ENCODE measurements at places on chromosomes 7 and 10.
A peak's percentile ranks its signal among the peaks of the same experiment; 100 is the strongest.

DNA sequence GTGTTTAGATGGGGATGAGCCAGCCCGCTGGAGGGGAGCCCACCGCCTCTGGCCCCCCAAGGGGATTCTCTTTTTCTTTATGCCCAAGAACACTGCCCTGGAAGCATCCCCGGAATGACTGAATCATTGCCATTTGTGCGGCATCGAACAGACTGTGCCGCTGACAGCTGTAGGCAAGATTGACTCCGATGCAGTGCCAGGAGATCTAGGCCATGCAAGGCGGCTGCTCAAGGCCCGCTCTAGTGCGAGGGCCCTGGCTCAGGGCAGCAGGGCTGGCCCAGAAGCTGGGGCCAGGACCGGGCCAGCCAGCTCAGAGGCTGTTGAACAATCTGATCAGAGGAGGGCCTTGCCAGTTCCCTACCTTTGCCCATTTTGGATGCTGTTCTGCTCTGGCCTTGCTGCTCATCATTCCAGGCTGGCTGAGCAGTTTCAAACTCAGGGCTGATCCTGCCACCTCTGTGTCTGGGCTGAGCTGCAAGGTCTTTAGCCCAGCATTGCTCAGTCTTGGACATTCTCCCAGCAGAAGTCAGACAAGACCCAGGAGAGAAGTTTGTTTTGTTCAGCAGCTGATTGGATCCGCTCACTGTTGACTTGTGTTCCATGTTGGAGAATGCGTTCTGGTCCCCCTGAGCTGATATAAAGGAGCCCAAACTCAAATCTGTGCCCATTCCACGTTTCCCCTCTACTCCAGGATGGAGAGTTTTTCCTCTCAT lies 485.3 kb upstream of the GALNT17 start:
- no peak for DNase-seq

- no peak for DNase-seq
Measured at GRCh38 chr7:74017125-74017524, 10.8 kb upstream of the ELN start.

- DNase-seq, result no peak
Measured at GRCh38 chr10:34438741-34439140, 376.4 kb downstream of the PARD3 start.

GRCh38 chr10:35934642-35934995 lies 292.5 kb upstream of the FZD8 start:
- no peak for DNase-seq

DNA sequence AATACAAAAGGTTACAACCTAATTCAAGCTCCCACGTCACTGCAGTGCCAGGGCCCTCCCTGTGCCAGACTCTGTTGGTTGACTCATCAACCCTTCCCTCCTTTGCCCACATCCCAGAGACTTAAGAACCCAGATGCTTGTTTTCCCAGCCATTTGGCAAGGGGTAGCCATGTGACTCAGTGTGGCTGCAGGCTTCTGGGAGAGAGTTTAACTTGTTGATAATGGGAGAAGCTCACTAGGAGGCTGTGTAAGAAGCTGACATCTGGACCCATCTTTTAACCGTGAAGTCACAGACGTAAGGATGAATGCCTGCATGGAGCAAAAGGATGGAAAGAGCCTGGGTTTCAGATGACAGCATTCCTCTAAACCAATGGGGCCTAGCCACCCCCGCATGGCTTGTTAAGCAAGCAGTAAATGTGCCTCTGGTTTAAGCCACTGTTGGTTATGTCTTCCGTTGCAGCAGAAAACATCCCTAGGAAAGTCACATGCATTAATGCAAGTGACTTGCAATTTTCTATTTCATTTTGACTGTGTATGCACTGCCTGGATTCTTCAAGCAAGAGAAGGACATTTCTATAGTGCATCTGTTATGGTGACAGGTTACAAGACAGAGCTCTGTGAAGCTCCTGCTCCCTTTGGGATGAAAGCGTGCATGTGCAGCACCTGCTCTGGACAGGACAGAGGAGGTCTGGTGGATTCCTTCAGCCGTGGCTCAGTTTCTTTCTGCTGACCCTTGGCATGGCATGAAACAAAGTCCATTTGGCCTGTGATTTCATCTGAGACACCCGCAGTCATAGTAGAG lies 57.5 kb upstream of the CREB5 start:
- peak; percentile 80 for DNase-seq

GRCh38 chr7:92636018-92636560 lies 45.9 kb upstream of the FAM133B start:
- DNase-seq, result no peak

DNA sequence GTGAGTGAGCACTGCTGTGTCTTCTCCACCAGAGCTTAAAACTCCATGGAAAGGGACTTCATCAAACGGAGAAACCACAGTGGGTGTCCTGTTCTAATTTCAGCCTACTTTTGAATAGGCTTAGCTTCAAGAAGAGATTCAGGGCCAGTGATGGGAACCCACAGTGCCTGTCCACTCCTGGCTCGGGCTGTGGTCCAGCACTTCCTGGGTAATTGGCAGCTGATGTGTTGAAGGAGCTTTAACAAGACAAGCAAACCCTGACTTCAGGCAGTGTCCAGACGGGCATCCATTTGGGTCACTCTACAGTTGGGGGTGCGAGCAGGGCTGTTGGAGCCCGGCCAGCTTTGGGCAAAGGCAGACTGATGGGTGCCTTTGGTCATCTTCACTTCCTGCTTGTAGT lies 14.5 kb downstream of the VWC2 start:
- no peak for DNase-seq

DNA sequence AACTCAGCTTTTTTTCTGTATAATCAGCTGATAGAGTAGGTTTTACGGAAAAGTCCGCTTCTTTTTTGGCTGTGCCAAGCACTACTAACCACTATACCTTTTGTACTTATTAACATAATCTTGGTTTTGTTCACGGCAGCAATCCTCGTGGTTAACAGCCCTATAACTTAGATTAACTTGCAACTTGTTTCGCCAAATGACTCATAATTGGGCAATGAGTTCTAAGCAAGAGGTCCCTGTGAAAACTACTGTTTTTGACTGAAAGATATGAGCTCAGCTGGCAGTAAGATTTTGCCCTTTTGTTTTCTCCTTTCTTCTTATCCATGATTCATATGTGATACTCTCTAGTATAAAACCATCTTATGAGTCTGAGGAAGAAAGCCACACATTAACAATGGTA lies 345.0 kb upstream of the PCDH15 start:
- DNase-seq, result no peak

DNA sequence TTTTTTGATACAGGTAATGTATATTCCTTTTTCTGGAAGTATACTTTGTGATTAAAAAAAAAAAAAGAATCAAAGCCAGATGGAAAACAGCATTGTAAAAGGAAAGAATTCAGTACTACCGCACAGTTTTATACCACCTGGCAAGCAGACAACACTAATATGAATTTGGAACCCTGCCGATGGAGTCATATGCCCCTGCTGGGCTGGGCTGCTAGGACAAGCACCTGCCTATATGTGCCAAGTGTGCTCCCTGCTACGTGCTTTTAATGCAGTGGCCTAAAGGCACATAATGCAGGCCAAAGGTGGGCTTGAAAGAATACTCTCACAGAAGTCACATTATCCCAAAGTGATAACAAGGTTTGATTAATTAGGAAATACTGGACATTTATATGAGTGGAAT lies 29.8 kb upstream of the WAC start:
- no peak for DNase-seq

DNA sequence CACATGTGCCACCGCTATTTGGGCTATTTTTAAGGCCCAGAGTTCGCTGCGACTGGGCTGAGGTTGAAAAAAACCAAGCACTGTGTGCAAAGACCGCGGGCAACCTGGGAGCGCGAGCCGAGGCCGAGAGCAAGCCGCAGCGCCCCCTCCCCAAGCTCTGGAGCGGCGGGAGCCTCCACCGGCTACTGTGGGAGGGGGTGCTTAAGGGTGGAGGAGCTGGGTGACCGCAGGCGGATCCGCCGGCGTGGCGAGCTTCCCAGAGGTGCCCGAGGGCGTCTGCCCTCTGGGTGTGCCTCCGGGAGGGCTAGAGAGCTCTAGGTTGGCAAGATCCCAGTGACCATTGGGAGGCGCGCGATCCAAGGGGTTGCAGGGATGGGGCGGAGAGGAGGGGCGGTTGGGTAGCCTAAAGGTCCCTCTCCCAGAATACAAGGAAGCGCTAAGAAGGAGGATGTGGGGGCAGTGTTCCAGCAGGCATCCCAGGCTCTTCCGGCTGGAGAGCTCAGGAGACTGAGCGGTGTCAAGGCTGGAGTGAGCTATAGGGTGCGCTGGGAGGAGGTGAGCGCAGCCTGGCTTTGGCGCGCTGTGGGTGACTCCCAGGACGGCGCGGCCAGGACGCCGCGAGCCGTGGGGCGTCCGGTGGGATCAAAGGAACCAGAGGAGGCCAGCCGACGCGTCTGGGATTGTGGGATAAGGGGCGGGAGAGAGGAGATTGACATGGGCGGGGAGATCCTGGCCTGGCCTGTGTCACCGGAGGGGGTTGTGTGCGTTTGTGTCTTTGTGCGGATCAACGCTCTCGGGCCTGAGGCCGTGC lies 8.0 kb downstream of the DLX5 start:
- no peak for DNase-seq

DNA sequence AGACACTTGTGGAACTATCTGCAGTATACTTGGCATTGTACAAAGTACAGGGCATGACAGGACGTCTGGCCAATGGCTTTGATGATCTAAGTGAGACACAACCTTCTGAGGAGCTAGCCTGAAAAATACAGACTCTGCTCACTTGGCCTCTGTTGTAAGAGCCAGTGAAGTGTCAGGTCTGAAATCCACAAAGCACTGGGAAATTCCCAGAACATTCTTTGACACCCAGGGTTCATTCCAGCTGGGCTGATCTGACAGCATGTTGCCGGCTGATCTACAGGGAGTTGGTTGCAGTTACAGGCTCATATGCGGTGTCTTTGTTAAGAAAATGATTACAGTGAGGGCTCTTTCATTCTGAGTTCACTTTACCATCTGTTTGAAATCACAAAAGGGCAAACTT lies 354.6 kb downstream of the PHF14 start:
- no peak for DNase-seq

- no peak for DNase-seq
Measured at GRCh38 chr7:155858521-155859061, 46.3 kb upstream of the SHH start.

DNA sequence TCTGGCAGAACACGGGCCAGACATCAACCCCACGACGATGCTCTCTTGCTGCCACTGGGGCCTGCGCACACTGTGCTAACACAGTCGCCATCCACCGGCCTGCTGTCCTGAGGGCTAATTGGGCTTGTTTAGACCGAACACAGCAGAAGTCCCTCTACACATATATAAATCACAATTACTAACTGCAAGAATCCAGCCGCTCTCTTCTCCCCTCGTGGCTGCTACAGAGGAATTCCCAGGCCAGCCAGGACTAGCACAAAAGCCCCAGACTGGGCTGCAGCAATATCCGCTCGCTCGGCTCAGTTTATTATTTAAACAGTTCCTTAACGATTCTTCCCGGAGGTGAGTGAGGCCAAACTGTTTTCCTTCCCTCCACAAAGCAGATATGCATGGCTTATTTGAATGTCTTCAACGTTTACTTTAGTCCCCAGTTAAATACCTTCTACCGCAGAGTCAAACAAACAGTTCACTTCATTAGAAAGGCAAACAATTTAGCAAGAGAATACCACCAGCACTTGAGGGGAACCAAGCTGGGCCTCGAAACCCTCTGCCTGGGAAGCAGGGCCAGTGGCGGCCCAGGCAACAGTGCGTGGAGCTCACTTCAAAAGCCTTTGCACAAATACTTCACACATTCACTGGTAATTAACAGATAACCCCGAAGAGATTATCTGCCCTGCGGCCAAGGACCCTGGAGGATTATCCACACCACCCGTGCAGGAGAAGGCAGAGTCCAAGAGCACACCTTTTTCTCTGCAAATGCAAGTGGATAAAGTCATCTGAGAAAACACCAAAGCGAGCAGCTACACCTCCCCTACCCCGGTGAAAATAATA lies 145.3 kb downstream of the GLI3 start:
- DNase-seq, result no peak

DNA sequence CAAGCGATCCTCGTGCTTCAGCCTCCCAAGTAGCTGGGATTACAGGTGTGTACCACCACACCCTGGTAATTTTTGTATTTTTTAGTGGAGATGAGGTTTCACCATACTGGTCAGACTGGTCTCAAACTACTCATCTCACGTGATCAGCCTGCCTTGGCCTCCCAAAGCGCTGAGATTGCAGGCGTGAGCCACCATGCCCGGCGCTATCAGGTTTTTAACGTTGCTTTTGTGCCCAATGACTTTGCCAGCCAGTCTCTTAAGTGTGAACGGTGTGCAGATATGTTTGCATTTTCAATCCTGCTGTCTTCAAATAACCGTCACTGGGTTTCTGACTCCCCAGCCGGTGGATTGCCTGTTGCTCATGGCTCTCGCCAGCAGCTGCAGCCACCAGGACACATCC lies 201.8 kb upstream of the PPP2R2D start:
- DNase-seq, result no peak

- no peak for DNase-seq
Measured at GRCh38 chr10:103845972-103846371, 9.4 kb downstream of the SH3PXD2A start.

- no peak for DNase-seq
Measured at GRCh38 chr7:24591152-24591551, 17.9 kb downstream of the PALS2 start.

DNA sequence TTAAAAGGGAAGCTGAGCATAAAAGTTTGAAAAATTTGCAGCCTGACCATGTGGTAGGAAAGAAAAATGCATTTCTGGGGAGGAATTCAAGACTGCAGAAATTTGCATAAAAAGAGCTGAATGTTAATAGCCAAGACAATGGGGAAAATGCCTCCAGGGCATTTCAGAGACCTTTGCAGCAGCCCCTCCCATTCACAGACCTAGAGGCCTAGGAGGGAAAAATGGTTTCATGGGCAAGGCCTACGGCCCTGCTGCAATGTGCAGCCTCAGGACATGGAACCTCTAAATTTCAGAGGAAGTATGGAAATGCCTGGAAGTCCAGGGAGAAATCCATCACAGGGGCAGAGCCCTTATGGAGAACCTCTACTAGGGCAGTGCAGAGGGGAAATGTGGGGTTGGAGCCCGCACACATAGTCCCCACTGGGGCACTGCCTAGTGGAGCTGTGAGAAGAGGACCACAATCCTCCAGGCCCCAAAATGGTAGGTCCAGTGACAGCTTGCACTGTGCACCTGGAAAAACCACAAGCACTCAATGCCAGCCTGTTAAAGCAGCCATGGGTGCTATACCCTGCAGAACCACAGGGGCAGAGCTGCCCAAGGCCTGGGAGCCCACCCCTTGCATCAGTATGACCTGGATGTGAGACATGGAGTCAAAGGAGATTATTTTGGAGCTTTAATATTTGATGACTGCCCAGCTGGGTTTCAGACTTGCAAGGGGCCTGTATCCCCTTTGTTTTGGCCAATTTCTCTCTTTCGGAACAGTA lies 243.8 kb downstream of the DNAJB9 start:
- no peak for DNase-seq

DNA sequence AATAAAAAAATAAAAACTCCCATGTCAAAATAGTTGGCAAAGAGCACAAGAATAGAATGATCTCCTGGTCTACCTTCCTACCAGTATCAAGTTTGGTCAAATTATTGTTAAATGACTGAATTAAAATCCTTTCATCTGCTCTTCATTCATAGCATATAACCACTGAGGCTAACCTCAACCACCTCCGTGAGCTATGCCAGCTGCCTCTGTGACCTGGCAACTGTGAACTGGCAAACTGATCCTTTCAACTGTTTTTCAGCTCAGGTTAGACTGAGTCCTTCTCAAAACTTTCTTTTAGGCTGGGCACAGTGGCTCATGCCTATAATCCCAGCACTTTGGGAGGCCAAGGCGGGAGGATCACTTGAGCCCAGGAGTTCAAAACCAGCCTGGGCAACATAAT lies 36.1 kb downstream of the NUDCD3 start:
- DNase-seq, result no peak

- no peak for DNase-seq
Measured at GRCh38 chr7:100699018-100699417, 5.0 kb upstream of the GIGYF1 start.

GRCh38 chr10:58264780-58265179 lies 2.9 kb downstream of the IPMK start:
- no peak for DNase-seq

All from HS-27A (cell line).